Endothelial cell of umbilical vein (primary cell): ENCODE measurements at places on chromosomes 12 and 14. TPM values are rescaled to one million over a fixed set of nuclear protein-coding genes. Genes with fewer than 3 reads are reported as not detected.

DNA sequence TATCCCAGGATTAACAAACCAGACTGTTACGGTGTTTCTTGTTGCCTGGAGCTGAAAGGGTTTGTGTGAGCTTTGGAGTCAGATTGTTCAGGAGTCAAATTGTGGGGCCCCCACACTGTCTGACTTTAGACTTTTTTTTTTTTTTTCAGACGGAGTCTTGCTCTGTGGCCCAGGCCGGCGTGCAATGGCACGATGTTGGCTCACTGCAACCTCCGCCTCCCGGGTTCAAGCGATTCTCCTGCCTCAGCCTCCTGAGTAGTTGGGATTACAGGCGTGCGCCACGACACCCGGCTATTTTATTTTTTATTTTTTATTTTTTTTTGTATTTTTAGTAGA, 847 bp downstream of the TSFM start:
- DNase-seq, result no peak

DNA sequence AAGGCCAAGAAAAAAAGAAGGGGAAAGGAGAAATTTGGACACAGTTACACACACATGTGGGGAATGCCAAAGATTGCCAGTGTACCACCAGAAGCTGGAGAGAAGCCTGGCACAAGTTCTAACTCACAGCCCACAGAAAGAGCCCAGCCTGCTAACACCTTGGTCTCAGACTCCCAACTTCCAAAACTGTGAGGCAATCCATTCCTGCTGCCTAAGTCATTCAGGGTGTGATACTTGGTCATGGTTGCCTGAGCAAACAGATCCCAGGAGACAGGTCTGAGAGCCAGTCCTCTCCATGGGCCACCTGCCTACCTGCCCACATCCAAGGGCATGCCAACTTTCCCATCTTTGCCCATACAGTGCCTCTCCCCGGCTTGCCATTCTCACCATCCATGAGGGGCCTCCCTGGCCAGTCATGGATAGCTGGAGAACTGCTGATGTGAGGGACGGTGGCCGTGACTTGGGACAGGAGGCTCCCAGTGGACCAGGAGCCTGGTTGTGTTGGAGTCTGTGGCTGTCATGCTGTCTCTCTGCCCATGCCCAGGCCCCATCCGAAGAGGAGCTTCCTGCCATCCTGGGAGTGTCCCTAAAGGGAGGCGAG, 198.0 kb upstream of the RTL1 start:
- DNase-seq, result no peak

DNA sequence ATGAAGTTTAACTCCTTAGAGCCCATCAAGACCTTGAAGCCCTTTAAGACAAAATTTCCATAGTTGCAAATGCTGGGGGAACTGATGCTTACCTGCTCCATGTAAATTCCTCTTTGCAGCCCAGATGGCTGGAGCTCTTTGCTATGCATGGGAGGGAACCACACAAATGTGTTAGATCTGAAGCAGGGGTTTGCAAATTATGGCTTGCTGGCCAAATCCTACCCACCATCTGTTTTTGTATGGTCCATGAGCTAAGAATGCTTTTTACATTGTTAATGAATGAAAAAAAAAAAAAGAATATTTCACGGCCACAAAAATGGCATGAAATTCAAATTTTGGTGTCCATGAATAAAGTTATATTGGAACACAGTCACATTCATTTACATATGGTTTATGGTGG, 74.6 kb downstream of the GCH1 start:
- no peak for DNase-seq

DNA sequence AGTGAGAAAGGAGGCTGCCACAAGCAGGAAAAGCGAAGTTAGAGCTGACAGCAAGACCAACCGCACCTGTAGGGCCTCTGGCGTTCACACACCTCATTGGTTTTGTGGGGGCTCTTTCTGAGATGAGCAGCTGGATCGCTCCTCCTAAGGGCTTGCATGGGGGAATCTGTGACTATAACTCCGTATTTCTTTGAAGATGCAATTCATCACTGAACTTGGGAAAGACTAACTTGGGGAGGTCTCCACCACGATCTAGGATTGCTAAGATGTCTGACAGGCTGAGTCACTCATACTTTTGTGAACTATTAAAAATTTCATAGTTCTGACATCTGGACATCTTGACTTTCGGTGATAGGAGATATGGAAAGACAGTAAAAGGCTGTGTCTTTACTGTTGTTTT, 173.6 kb downstream of the ETV6 start:
- DNase-seq, result no peak

DNA sequence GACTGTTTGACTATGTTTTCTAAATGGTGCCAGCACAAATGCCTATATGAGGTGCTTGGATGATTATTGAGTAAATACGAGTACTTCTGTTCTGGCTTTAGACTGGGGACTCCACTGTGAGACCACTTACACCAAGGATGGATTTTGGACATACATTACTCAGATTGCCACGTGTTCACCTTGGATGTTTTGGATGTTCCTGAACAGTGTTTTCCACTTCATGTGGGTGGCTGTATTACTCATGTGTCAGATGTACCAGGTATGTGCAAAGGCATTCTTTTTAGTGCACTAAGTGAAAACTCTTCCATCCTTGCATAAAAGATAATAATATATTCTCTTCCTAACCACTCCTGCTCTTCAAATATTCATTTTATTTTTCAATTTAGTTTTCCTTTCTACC, 30.7 kb downstream of the CSRP2 start:
- no peak for DNase-seq

DNA sequence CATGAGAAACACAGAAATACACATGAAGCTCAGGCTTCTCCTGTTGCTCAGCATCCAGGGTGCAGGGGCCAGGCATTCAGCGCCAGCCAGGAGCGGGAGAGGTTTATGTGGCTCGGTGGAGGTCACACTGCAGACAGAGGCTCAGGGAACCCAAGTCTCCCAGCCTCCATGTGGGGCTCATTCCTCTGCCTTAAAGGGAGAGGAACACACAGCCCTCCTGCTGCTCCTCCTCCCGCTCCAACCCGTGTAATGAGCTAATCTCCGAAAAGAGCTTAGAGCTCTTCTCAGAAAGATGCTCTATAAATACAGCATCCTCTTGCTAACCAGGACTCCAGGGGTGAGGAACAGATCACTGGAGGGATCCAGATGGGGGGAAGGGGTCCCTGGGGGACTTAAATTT, 28.2 kb downstream of the FGF6 start:
- no peak for DNase-seq

GRCh38 chr14:76953311-76953945, 75.1 kb downstream of the IRF2BPL start:
- DNase-seq, result peak; percentile 72

DNA sequence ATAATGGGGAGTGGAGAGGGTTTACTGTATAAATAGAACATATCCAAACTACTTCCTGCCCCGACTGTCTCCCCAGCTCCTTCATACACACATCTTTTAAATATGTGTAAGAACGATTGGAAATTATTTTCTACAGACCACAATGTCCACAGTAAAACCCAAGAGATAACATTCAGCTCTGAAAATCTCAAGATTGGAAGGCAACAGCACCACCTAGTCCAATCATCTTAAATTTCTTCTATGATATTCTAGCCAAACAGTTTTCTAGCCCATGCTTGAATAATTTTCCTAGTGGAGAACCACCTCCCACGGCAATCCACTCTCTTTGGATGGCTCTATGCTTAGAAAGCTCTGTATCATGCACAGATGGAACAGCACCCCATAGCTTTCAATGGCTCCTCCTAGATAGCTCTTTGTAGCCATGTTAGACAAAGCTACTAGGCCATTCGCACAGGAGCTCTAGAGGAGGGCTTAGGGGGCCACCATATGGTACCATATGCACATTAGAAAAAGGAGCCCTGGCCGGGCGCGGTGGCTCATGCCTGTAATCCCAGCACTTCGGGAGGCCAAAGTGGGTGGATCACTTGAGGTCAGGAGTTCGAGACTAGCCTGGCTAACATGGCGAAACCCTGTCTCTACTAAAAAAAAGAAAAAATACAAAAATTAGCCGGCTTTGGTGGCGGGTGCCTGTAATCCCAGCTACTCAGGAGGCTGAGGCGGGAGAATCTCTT, 18.1 kb downstream of the VDR start:
- DNase-seq, result no peak

DNA sequence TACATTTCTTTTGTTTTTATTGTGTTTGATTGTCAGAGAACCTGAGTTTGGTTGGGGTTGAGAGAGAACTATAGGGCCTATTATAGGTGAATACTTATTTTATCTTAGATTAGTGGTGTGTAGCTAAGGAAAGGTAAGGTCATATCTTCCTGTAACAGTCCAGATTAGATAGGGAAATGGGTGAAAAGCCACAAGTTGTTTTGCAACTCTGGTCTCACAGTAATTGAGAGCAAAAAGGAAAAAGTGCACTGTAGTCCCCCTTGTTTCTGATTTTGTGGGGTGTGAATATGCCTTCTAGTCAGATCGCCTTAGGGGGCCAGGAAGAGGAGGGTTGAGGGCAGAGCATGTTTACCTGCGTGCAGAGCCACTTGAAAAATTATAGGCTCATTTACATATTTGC, 8.9 kb downstream of the MSRB3 start:
- no peak for DNase-seq

- DNase-seq, result no peak
Measured at GRCh38 chr14:52091928-52092327, 23.1 kb upstream of the NID2 start.

- no peak for DNase-seq
Measured at GRCh38 chr14:54555651-54556050, 11.3 kb upstream of the SAMD4A start.

- peak; percentile 86 for DNase-seq
Measured at GRCh38 chr14:61280526-61281185, 482 bp downstream of the TMEM30B start.

DNA sequence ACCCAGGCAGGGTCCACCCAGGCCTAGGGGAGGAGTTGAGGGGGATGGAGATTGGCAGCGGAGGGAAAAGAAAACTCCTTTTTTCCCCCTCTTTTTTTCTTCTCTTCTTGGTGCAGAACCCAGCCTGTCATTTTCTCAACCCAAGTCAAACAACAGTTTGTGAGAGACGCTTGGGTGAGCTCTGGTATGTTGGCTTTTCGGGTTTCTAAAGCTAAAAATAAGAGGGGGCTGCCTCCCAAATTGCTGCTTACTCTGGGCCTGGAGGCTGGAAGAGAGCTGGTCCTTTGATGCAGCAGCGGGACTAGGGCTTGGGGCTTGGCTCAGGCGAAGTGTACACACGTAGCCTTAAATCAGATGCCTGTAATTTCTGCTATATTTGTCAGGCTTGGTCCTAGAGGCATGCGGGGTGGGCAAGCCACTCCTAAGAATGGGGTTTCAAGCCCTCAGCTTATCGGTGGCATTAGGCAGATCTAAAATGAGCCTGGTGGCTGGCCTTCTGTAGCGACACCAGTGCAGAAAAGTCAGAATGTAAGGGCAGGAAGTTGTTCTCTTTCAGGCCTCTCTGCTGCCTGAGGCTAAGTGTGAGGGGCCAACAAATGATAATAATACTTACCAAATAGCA, 816 bp upstream of the SLC8A3 start:
- no peak for DNase-seq

GRCh38 chr12:112418608-112419296, at the start of gene PTPN11:
Gene PTPN11 (plus strand): TSS chr12:112418947. CDS start chr12:112419112, 165 bp downstream.
- DNase-seq, result peak; percentile 89

GRCh38 chr12:111687255-111687654, 1.4 kb downstream of the ACAD10 start:
- peak; percentile 7 for DNase-seq

KCNC2 gene
- total RNA-seq, result not detected in 2 replicates

APOF gene
- total RNA-seq, result not detected in 2 replicates

EML5 gene
- total RNA-seq, result 0.09 TPM in 1 of 2 replicates, not detected in the other

NFE2 gene
- not detected in 2 replicates for total RNA-seq

NTN4 gene
- total RNA-seq, result 105 and 120 TPM in 2 replicates

TDP1 gene
- 30.5 and 33.9 TPM in 2 replicates for total RNA-seq

DTX1 gene
- total RNA-seq, result 0.14 and 0.22 TPM in 2 replicates

INHBC gene
- not detected in 2 replicates for total RNA-seq

PAX9 gene
- total RNA-seq, result 0.44 and 4.8 TPM in 2 replicates

RTN1 gene
- 0.29 TPM in 1 of 2 replicates, not detected in the other for total RNA-seq

BEST3 gene
- total RNA-seq, result 0.14 and 0.18 TPM in 2 replicates
